ENCODE measurements at places on chromosomes 16 and 17.

- no peak for DNase-seq
Measured at GRCh38 chr16:67965668-67966548, 2.5 kb downstream of the SLC12A4 start.

- no peak for DNase-seq
Measured at GRCh38 chr16:50408001-50408561, 39.3 kb upstream of the BRD7 start.

DNA sequence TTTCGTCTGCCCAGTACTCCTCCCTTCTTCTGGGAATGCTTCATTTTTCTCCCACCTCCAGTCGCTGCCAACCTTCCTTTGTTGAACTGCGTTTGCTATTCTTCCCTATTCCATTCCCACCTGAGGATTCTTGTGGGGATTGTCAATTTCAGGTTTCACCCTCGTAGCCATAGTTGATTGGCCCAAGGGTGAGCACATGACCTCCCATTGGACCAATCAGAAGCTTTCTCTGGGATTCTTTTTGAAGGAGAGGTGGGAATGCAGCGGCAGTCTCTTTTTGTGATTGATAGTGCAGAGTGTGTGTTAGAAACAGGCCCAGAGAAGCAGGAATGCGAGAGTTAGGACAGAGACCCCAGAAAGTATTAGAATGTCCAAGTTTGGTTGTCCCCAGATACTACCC, 49.1 kb upstream of the GPRC5B start:
- DNase-seq = no peak

- DNase-seq = no peak
Measured at GRCh38 chr16:84268291-84269040, 26.2 kb upstream of the WFDC1 start.

GRCh38 chr17:51165680-51166197, 472 bp upstream of the NME2 start:
- DNase-seq = peak; percentile 91

DNA sequence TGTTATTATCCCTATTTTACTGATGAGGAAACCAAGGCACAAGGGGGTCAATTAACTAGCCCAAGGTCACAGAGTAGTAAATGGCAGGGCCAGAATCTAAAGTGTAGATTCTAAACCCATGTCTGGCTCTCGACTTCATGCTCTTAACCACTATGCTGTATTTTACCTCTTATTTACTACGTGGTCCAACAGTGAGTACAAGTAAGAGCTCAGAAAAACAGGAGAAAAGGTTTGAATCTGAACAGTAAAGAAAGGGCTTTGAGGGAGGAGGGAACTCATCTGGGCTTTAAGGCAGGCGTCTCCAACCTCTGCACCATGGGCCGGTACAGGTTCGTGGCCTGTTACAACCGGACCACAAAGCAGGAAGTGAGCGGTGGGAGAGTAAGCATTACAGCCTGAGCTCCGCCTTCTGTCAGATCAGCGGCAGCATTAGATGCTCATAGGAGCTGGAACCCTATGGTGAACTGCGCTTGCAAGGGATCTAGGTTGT, 62.9 kb downstream of the SMURF2 start:
- peak; percentile 57 for DNase-seq

- no peak for DNase-seq
Measured at GRCh38 chr16:88329726-88330700, 52.7 kb upstream of the ZNF469 start.
